ENCODE measurements at places on chromosomes 16 and 17. TPM values are rescaled to one million over a fixed set of nuclear protein-coding genes. Genes with fewer than 3 reads are reported as not detected.

FLII gene
- total RNA-seq = 275 TPM

MIF4GD gene
- total RNA-seq = 23.2 TPM

DOC2A gene
- total RNA-seq = 0.71 TPM

TUBD1 gene
- total RNA-seq = 9.8 TPM

MRPL58 gene
- 80.0 TPM for total RNA-seq

TBC1D3C gene
- total RNA-seq = not detected

C16orf54 gene
- total RNA-seq = not detected

FAM20A gene
- total RNA-seq = not detected

ACSF3 gene
- total RNA-seq = 36.7 TPM

KRT222 gene
- not detected for total RNA-seq

FSCN2 gene
- 0.14 TPM for total RNA-seq

APOBR gene
- not detected for total RNA-seq

KRTAP9-8 gene
- total RNA-seq = not detected

NPIPA8 gene
- not detected for total RNA-seq

Data from airway epithelial cell (primary cell).